Kidney (tissue), 22 donors: ENCODE measurements at places on chromosomes 16 and 17. TPM values are rescaled to one million over a fixed set of nuclear protein-coding genes. Genes with fewer than 3 reads are reported as not detected.

The GRB7 gene
- total RNA-seq = 72.5 TPM

- no peak overlapping the region for H3K4me3 ChIP-seq
- H3K27me3 ChIP-seq = no peaks in the 10 kb centered on the region
- peaks cover 64% of the 10 kb centered on the region for H3K36me3 ChIP-seq
- no peak overlapping the region for H3K27ac ChIP-seq
Observed at GRCh38 chr16:4882633-4883285, 35.5 kb downstream of the UBN1 start.

The MT4 gene
- not detected for total RNA-seq

DNA sequence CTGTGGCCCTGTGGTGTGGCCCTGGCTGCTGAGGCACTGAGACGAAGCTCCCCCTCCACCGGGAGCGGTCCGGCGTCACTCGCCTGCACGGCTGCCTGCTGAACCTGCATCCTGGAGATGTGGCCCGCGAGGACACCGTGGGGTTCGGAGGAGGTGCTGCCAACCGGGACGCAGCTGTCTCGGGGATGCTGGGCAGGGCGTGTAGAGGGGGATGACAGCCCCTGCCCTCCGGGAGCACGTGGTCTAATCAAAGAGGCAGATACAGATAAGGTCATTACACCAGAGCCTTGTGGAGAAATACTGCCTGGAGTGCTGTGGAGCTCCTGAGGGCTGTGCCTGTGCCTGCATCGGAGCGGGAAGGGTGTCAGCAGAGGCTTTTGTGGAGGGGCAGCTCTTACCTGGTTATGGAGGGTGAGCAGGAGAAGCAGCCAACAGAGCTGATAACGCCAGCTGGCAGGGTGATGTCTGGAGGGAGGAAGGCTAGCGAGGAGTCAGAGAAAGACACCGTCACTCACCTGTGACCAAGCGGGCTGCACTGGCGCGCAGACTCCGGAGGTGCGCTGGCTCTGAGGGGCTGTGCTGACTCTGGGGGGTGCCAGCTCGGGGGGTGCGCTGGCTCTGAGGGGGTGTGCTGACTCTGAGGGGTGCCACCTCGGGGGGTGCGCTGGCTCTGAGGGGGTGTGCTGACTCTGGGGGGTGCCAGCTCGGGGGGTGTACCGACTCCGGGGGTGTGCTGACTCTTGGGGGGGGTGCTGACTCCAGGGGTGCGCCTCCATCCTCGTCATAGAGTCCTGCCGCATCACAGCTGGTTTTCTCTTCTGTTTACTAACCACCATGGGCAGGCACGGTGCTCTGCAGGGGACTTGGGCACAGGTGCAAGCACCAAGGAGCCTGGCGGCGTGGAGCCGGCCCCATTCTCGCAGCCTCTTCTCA is 104.7 kb upstream of the CHMP6 start:
- no peaks in the 10 kb centered on the region for H3K4me1 ChIP-seq
- H3K36me3 ChIP-seq = peaks cover 19% of the 10 kb centered on the region
- no peak overlapping the region for H3K27ac ChIP-seq
- no peaks in the 10 kb centered on the region for H3K27me3 ChIP-seq
- H3K4me3 ChIP-seq = no peak overlapping the region

The CACNG3 gene
- total RNA-seq = not detected

DNA sequence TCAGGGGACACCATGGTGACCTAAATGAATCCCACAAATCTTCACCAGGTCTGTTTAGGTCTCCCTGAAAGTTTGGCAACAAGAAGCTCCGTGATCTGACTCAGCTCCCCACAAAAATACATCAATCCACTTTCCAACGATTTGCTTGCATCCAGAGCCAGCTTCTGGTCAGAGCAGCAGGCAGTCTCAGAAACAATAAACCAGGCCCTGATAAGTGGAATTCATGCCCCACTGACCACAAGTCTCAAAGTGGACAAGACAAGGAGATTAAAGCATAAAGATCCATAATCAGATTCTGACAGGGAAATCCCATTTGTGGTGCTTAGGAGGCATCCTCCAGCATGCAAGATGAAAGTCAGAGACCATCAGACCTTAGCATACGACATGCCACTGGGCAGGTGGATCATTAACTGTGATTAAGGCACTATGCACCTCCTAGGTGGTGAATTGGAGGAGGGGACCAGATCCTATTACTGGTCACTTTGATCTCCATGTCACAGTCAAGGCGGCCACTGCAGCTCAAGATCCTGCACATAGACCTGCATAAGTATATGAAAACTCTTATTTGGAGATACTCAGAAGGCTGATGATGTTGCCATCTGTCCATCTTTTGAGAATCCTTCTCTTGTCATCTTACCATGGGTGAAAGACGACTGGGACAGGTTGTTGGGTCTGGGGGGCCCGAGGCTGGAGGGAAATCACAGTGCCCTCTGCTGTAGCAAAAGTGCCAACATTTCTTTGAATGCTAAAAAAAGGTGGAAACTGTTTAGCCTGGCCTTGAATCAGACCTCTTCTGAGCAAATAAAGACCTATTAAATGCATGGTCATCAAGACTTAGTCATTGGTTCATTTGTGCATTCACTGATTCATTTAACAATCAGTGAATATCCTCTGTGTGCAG is 309.2 kb upstream of the CCL2 start:
- H3K36me3 ChIP-seq = no peaks in the 10 kb centered on the region
- H3K27ac ChIP-seq = no peak overlapping the region
- H3K4me3 ChIP-seq = no peak overlapping the region
- DNase-seq = peak; percentile 36
- no peaks in the 10 kb centered on the region for H3K4me1 ChIP-seq

The ZG16B gene
- total RNA-seq = 0.98 TPM

- no peaks in the 10 kb centered on the region for H3K4me1 ChIP-seq
- no peak overlapping the region for H3K27ac ChIP-seq
- H3K27me3 ChIP-seq = no peaks in the 10 kb centered on the region
- no peak overlapping the region for H3K4me3 ChIP-seq
Observed at GRCh38 chr16:26765087-26765486, 301.6 kb upstream of the C16orf82 start.

The OR4D1 gene
- 0.06 TPM for total RNA-seq
